Thyroid gland (tissue), 4 donors: ENCODE measurements at places on chromosomes 3 and 15. TPM values are rescaled to one million over a fixed set of nuclear protein-coding genes. Genes with fewer than 3 reads are reported as not detected.

Gene RPL15
- 2,210 TPM for total RNA-seq

Gene NR1I2
- total RNA-seq = not detected

Gene ZIC1
- total RNA-seq = not detected

Gene KLHL6
- total RNA-seq = 1.0 TPM

Gene NANOGP8
- total RNA-seq = 2.0 TPM

Gene PLIN1
- 9.9 TPM for total RNA-seq

Gene CKMT1B
- total RNA-seq = 31.0 TPM

Gene AADACL2
- not detected for total RNA-seq

Gene OIP5
- 1.6 TPM for total RNA-seq

Gene PPP1R14D
- total RNA-seq = not detected

Gene RBPMS2
- 3.3 TPM for total RNA-seq

Gene NME9
- total RNA-seq = not detected

Gene ZNF774
- total RNA-seq = 13.1 TPM

Gene PATL2
- 3.8 TPM for total RNA-seq
